NCI-H1694 treated with DMSO at 0.1 percent for 48 hours (cell line): ENCODE measurements at places on chromosomes 16 and 17.
A peak's percentile ranks its signal among the peaks of the same experiment; 100 is the strongest.

DNA sequence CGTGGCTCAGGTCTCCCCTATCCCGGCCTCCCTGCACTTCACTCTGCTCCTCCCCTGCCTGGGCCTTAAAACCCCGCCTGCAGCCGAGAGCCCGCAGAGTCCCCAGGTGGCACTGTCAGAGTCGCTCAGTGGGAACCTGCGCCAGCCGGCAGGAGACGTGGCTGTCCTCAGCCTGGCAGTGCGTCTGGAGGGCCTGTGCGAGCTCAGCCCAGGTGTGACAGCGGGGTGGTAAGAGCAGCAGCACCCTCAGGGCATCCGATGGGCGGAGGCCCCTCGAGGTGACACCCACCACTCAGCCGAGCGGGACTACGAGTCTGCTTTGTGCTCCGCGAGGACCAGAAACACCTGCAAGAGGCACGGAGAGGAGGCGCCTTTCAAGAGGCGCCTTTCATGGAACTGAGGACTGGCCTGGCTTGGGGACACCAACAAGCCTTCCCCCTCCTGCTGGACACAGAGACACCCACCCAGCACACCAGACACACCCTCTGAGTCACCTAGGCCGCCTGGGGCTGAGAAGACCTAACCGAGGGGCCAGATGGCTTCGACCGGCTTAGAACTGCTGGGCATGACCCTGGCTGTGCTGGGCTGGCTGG lies at the start of gene CLDN9:
TSS of gene CLDN9 (plus strand) at position 96 of the 593 bp plus-strand sequence. CDS start at position 536, 440 bp downstream.
- no peak for DNase-seq

- DNase-seq = no peak
Observed at GRCh38 chr17:29155227-29155965, 24.8 kb downstream of the MYO18A start.

- DNase-seq = no peak
Observed at GRCh38 chr17:80294210-80294609, 33.6 kb downstream of the RNF213 start.

DNA sequence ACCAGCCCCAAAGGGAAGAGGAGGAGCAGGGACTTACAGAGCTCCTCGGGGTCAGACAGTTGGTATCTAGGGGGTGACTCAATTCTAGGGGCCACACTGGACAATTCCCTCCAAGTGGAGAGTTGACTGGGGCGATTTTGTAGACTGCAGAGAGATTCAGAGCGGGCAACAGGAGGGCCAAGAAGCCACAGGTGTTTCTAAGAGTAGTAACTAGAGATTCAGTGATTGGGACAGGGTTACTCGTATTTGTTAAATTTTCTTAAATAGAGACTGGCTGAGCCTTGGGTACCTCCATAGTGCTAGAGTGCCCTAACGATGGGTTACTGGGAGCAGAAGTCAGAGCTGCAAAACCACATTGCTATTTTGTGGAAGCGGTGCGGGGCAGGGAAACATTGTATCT lies 3.3 kb upstream of the INPP5K start:
- no peak for DNase-seq

DNA sequence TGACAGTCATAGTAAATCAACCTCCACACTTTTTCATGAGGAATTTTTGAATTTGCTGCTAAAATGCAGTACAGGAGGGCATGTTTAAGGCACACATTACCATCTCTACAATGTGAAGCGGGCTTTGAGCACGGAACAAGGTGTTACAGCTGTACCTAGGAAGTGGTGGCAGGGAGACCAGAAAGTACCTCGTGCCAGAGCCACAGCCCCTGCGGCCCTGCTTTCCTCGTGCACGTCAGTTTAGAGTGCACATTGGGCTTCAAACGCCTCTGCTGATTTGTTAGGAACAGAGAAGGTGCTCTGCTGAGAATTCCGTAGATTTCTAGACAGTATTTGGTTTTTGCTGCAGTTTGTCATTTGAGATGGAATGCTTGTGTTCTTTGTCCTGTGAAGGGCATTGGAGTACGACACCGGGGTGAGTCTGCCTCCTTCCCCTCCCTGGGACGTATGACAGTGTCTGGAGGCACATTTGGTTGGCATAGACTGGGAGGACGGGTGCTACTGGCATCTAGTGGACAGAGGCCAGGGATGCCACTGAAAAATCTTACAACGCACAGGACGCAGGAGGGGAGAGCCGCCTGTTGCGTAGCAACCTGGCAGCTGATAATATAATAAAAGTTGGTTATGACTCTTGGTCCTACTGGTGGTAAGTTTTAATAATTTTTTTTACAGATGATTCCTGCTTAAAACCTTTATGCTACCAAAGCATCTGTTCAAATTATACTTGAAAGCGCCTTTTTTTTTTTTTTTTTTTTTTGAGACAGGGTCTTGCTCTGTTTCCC lies 9.1 kb downstream of the FOXK2 start:
- DNase-seq = peak; percentile 32

GRCh38 chr17:72587156-72587555 lies 466.3 kb downstream of the SOX9 start:
- DNase-seq = no peak

- DNase-seq = no peak
Observed at GRCh38 chr17:76922967-76923366, 54.8 kb downstream of the MGAT5B start.

GRCh38 chr16:75309899-75310430 lies 58.5 kb upstream of the BCAR1 start:
- no peak for DNase-seq

GRCh38 chr17:62809656-62810055 lies 1.5 kb upstream of the MARCHF10 start:
- DNase-seq = no peak

- DNase-seq = no peak
Observed at GRCh38 chr17:49436174-49436573, 21.5 kb upstream of the PHB1 start.

DNA sequence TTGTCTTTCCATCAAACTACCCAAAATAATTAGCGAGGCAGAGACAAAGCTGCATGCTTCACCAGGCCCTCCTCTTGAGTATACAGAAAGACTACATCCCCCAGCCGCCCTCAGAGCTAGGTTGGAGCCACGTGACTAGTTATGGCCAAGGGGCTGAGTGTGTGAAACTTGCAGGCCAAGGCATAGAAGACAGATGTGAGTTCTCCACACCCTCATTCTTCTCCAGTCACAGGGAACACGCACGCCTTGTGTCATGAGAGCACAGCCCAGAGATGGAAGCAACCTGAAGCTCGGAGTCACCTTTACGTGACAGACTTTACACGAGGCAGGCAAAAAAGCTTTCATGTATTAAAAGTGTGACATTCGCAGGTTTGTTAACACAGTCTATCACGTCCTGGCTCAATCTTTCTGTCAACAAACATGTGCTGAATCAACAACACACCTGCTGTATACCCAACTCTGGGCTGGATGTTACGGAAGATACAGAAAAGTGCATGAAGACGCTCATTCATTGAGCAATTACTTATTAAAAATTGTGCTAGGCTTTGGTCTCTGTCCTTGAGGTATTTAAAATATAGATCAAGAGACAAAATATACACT lies 38.3 kb downstream of the STX8 start:
- no peak for DNase-seq

DNA sequence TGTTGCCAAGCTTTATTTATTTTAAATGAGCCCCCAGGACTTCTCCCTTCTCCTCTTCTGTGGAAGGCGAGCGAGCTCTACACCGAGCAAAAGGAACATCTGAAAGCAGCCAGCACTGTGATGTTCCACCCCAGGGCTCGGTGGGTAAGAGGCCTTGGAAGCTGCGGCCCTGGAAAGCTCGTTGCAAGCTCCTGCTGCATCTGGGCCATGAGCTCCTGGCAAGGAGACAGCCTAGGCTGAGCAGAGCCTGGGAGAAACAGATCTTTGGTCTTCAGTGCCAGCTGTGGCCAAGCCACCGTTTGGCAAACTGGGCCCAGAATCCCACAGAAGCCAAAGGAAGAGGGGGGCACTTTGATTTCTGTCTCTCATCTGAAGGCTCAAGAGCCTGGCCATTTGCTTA lies 114.1 kb downstream of the ENGASE start:
- DNase-seq = no peak

GRCh38 chr16:84341528-84342295 lies 26.6 kb upstream of the ATP2C2 start:
- no peak for DNase-seq

- DNase-seq = peak; percentile 85
Observed at GRCh38 chr17:41647940-41648410, 23.6 kb upstream of the KRT17 start.

GRCh38 chr16:89565506-89566372 lies 5.3 kb downstream of the RPL13 start:
- DNase-seq = no peak

GRCh38 chr16:78057803-78058564 lies 35.6 kb downstream of the CLEC3A start:
- DNase-seq = no peak

- no peak for DNase-seq
Observed at GRCh38 chr16:1259760-1260068, 3.8 kb downstream of the TPSD1 start.

- no peak for DNase-seq
Observed at GRCh38 chr17:42429726-42430447, 6.8 kb upstream of the CAVIN1 start.

- DNase-seq = peak; percentile 1
Observed at GRCh38 chr16:48231727-48232492, 12.2 kb upstream of the LONP2 start.

DNA sequence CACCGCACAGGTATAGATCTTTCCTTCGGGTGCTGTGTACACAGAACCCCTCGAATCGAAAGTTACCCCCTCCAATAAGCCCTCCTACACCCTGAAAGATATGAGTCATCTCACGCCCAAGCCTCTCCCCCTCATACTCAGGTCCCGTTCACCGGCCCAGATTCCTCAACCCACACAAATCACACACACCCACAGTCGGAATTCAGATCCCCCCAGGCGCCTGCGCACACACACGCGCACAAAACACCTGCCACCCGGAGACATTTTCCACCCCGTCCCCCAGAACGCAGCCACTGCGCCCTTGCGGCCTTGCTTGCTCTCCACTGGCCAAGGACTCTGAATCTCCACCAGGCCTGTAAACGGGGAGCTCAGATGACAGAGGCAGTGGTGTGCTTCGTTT lies 4.9 kb downstream of the JPH3 start:
- DNase-seq = no peak

DNA sequence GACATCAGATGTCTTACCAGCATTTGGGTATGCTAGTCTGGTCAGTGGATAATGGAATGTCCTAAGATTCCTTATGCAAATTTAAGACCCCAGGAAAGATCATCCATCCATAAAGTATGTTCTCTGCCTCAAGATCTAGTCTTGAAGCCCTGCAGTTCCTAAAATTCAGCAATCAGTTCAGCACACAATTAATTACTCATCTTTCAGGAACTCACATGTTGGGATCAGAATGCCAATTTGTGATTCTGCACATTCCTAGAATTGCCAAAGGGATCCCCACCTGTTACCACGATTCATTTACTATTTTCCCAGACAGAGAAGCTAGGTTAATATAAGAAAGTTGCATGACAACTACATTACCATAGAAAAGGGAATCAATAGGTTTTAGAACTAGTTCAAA lies 3.2 kb downstream of the OR2C1 start:
- no peak for DNase-seq

DNA sequence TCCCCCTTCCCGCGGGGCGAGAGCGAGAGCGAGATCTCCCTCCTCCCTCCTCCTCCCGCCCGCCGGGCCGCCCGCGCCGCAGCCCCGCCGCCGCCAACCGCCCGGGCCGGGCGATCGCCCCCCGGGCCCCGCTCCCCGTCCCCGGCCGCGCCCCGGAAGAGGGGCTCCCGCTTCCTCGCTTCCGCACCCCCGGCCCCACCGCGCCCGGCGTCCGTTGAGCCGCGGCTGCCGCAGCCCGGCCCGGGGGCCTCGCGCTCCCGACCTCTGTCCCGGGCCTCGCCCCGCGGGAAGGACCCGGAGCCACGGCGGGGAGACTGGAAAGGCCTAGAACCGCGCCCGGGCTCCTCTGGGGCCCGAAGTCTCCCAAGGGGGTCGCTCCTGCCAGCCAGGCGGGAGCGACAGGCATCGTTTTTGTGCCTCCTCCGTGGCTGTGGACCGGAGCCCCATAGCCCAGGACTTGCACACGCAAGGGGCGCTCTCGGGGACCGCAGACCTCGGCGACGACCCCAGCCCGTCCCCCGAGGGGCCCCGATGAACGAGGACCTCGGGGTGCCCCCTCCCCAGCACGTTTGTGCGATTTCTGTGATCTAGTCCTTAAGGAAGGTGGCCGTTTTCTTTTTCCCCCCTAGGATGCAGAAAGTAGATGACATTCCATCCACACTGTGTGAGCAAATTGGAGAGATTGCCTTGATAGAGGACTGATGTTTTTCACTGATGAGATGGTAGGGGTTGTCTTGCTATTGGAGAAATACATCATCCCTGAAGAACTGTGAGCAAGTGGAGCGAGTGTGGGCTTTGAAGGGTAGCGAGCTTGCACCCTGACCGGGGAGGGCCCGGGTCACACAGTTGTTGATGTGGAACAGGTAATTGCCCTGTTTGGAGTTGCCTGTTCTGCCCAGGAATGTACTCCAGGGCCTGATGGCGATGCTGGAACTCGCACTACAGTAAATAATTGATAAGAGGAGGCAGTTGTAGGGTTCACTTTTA lies 611 bp downstream of the BANP start:
- no peak for DNase-seq

- DNase-seq = no peak
Observed at GRCh38 chr16:27633221-27633620, 83.3 kb downstream of the KATNIP start.

DNA sequence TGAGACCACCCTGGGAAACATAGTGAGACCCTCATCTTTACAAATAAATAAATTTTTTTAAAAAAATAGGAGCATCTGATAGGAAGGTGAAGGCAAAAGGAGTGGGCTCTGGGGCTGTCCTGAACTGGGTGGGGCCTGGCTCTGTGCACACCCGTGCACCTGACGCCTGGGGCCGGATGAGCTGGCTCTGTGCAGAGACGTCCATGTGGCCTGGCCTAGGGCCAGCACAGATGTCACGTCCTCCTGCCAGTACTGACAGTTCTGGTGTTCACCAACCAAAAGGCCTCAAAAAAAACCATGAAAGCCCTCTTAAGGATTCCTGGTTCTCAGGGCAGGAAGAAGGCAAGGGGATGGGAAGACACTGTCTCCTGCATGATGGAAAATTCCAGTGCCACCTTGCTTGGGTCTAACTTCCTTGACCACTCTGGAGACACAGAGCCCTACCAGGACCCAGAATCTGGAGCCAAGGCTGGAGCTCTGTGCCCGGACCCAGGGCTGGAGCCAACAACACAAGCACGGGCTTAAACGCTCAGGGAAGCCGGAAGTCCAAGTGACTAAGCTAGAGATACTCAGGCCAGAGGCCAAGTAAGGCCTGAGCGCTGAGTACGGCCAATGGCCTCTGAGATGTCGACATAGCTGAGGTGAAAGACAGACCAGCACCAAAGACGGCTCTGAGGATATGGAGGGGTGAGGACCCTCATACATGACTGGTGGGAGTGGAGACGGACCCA lies 32.9 kb downstream of the COPRS start:
- peak; percentile 75 for DNase-seq
